ENCODE measurements at places on chromosomes 6 and 20. TPM values are rescaled to one million over a fixed set of nuclear protein-coding genes. Genes with fewer than 3 reads are reported as not detected.

PRICKLE4 gene
- 3.9 TPM for polyA plus RNA-seq

CRYBG1 gene
- polyA plus RNA-seq = 0.42 TPM

DNA sequence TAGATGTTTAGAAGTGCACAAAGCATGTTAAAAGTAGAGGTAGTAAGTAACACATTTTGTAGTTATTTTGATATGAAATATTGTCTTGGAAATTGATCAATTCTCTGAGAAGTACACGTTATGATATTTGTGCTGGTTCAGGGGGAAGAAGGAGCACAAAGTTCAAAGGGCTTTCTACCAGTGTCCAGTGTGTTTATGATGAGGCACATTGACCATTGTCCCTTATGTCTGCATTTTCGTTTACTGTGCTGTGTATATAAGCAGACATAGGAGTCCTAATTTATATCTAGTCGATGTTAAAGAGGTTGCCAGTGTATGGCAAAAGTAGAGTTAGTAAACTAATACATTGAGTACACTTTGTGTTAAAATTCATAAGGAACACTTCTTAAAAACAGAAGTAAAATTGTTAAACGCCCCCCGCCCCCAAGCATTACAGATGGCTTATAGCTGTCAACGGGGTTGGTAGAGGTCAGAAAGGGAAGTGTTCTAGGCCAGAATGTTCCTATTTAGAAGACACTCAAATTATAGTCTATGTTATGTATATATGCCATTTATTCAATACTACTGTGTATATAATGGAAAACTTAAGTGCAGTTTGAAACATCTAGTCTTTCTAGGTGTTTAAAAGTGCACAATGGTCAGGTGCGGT lies 13.3 kb upstream of the HMGN4 start:
- DNase-seq = no peak

DNA sequence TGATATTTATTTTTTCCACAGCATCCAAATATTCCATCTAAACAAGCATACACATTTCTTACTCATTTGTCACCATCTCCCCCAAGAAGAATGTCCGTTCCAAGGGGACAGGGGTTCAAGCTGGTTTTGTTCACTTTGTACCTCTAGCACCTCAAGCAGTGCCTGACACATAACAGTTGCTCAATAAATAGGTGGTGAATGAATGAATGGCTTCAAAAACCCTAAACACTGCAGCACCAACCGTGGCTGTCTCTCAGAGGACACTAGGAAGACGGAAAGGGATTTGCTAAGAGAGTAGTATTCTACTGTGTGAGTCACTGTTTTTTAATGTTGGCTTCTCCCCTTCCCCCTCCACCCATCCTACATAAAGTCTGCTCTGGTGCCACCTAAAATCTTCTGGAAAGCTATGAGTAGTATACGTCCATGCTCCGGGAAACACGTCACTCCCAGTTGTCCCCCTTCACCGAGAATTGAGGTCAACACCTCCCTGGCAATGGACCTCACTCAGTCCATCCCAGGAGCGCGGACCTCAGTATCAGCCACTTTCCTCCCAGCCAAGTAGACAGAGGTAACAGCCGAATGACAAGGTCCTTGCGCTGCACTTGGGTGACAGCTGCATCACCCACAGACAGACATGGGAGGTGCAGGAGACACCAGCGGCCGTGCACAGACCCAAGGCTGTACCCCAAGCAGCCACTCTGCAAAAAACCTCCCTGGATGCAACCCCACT lies 107.4 kb downstream of the PREX1 start:
- no peak for DNase-seq

GRCh38 chr6:22557007-22557406 lies 12.4 kb upstream of the HDGFL1 start:
- no peak for DNase-seq

DNA sequence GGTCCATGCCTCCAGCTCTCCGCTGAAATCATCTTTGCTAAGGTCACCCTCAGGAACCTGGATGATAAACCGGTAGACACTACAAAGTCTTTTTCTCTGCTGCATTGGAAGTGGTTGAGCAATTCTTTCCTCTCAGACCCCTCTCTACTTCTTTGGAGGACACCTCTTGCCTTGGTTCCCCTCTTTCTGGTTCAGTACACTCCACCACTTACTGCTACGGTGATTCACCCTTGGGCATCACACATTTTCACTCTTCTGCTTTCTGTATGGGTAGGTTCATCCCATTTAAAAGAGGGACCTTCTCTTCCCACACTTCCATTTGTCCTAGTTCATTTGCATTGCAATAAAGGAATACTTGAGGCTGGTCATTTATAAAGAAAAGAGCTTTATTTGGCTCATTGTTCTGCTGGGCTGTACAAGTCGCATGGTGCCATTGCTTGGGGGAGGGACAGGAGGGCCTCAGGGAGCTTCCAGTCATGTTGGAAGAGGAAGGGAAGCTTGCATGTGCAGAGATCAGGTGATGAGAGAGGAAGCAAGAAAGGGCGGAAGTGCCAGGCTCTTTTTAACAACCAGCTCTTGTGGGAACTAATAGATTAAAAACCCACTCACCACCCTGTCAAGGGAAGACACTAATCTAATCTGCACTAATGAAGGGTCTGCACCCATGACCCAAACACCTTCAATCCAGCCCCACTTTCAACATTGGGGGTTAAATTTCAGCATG lies 149.7 kb upstream of the TMEM170B start:
- DNase-seq = no peak

MTFR2 gene
- polyA plus RNA-seq = 0.21 TPM

DNA sequence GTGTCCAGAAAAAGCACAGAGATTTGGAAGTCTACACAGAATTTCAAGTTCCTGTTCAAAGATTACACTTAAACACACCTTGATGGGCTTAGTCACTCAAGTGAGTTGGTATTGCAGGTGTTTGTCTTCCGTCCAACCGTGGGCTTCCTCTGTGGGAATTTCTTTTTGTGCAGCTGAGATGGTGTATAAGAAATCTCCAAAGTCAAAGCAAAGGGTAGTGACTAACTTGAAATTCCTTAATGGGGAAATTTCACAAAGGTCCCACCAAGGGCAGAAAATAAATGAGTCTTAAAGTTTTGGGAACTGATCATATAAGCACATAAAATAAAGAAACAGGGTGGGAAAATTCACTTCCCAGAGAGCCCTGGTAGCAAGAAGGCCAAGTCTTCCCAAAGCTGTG lies 102.0 kb upstream of the TNFAIP3 start:
- no peak for DNase-seq

GRCh38 chr6:136744889-136745288 lies 47.4 kb downstream of the MAP3K5 start:
- DNase-seq = no peak

GRCh38 chr6:116165596-116165995 lies 39.7 kb upstream of the COL10A1 start:
- no peak for DNase-seq

Data from heart left ventricle (tissue), 16 donors.